ENCODE measurements at places on chromosomes 5 and 9.

- DNase-seq = no peak
Observed at GRCh38 chr5:73363911-73364730, 84.5 kb downstream of the FOXD1 start.

- peak; percentile 59 for DNase-seq
Observed at GRCh38 chr5:159097784-159098602, 1.7 kb downstream of the EBF1 start.

DNA sequence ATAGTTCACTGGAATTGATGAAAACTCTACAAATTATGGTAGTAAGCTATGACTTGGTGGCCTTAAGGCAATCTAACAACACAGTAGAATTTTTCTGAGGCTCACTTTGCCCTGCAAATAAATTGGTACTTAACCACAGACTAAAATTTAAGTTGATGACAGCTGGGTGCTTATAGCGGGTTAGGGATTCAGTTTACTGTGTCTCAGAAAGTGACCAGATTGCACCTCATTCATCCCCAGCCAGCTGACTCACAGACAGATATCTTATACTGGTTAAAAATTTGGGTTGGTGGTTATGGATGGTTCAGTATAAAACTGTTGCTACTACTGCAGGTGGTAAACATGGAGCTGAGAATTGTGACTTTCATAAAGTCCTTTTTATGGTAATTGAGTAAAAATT lies 2.8 kb downstream of the CKS2 start:
- DNase-seq = no peak

DNA sequence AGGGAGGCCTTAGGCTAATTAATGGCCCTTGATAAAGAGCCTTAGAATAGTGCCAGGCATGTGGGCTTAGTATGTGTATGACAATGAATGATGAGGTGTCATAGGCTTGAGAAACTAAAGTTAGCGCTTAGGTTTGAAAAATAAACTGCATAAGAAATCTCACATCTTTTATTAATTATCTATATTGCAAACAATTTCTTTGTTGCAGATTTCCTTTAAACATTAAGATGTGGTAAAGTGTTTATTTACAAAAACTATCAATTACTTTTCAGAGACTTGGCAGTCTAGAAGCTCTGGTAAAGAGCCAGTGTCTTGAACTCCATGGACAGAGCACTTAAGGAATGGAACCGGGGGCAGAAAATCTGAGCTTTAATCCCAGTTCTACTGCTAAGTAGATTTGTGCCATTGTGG lies 23.1 kb downstream of the MAP1B start:
- DNase-seq = no peak

GRCh38 chr9:98600631-98601030 lies 108.1 kb downstream of the GABBR2 start:
- no peak for DNase-seq

- DNase-seq = no peak
Observed at GRCh38 chr9:8648271-8648845, 848.8 kb upstream of the DMAC1 start.

GRCh38 chr9:125807079-125807478 lies 59.9 kb downstream of the PBX3 start:
- no peak for DNase-seq

DNA sequence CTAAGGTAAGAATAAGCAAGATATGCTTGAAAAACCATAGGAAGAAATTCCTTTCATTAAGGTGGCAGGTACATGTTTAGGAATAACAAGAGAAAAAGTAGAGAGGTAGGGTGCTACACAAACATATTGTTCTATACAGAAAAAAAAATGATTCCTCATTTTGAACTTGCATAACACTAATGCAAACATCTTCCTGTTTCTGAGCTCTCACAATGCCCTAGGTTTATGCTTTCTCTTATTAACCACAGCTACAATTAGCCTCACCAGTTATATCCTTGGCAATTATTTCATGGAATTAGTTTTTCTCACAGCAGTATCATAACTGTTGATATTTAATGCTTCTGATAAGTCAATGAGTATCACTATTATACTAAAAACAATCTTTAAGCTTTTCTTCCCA lies 20.7 kb downstream of the CEMIP2 start:
- DNase-seq = no peak

DNA sequence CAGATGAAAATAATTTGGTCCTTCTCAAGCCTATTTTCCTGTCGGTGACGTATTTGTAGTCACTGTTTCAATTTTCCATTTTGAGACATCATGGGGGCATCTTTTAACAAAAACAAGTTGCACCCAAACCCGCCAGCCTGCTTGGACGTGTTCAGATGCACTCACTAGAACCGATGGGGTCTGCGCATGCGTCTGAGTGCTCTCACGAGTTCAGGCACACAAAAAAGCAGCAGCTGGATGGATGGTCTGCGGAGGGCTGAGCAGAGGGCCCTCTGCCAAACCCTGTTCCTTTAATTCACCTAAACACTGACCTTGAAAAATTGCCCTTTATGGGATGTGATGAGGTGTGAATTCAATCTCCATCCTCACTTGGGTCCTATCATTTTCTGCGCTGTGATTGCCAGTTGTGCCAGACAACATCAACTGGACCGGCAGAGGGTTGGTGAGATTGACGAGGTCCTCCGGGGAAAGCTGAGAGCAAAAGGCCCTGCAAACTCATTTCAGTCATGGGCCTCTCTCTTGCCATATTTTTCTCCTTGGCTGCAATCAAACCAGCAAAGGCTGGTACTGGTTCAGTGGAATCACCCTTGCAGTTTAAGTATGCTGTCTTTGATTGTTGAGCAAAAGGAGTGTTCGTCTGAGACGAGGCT lies 251.9 kb downstream of the NFIB start:
- DNase-seq = no peak

DNA sequence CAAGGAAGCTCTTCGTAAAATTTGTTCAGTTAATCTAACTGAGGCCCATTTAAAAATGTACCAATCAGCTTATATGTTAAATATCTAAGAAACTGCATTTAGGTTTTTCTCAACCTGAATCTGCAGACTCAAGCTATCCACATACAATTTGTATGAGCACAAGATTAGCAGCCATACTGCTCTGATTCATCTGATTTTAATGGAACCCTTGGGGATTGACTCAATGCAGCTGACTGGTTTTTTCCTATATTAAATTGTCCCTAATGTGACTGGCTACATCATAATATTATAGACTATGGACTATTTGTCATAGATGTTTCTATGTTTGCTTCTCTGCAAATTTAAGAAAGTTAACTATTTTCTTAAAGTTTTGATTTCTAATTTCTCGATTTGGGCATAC lies 451.0 kb upstream of the TUSC1 start:
- no peak for DNase-seq

GRCh38 chr9:109910671-109911518 lies 130.9 kb downstream of the PALM2AKAP2 start:
- no peak for DNase-seq

GRCh38 chr9:72309364-72310133 lies 55.5 kb downstream of the ZFAND5 start:
- DNase-seq = no peak

GRCh38 chr5:6302684-6303083 lies 75.7 kb downstream of the MED10 start:
- DNase-seq = no peak

DNA sequence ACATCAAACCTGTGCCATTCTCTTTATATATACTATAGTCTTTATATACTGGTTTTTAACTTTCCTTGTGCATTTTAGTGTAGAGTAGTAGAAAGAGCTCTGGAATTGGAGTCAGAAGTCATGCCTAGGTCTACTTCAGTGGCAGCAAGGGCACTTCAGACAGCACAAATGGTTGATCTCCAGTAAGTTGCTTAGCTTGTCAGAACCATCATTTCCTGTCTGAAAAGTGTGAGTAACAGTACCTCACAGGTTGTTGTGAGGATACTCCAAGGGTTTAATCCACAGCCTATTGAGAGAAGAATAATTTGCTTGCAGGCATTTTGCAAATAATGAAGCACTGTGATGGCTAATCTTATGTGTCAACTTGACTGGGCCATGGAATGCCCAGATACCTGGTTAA lies 95.8 kb upstream of the NR4A3 start:
- DNase-seq = no peak

DNA sequence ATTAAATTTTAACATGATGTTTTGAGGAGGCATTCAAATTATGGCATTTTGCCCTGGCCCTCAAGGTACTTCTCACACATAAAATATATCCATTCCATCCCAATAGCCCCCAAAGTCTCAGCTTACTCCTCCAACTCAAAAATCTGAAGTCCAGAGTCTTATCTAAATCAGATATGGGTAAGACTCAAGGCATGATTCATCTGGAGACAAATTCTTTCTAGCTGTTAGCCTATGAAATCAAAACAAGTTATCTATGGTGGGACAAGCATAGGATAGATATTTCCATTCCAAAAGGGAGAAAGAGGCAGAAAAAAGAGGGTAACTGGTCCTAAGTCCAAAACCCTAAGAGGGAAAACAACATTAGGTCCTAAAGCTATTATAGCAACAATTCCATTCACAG lies 408.4 kb downstream of the ZNF608 start:
- DNase-seq = no peak

GRCh38 chr5:14664270-14665100 lies at the start of gene OTULIN:
Gene OTULIN, plus strand, starts transcription at chr5:14664718. Its CDS starts 108 bp downstream, at chr5:14664826.
- peak; percentile 88 for DNase-seq

DNA sequence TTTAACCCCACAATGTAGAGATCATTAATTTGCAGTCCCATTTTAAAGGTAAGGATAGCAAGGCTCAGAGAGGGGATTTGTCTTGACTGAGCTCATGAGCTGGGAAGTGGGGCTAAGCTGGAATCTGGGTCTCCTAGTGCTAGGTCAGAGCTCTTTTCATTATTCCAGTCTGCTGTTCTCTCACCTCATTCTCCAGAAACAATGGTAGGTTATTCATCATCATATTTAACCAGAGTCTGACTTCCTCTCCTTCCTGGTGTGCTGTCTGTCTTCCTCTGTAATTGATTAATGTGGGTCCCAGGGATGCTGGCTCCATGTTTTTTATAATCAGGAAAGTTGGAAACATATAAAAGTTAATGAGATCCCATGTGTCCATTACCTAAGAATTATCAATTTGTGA lies 20.6 kb downstream of the C9orf43 start:
- DNase-seq = no peak

GRCh38 chr9:98794802-98795201 lies 1.6 kb downstream of the ANKS6 start:
- no peak for DNase-seq

DNA sequence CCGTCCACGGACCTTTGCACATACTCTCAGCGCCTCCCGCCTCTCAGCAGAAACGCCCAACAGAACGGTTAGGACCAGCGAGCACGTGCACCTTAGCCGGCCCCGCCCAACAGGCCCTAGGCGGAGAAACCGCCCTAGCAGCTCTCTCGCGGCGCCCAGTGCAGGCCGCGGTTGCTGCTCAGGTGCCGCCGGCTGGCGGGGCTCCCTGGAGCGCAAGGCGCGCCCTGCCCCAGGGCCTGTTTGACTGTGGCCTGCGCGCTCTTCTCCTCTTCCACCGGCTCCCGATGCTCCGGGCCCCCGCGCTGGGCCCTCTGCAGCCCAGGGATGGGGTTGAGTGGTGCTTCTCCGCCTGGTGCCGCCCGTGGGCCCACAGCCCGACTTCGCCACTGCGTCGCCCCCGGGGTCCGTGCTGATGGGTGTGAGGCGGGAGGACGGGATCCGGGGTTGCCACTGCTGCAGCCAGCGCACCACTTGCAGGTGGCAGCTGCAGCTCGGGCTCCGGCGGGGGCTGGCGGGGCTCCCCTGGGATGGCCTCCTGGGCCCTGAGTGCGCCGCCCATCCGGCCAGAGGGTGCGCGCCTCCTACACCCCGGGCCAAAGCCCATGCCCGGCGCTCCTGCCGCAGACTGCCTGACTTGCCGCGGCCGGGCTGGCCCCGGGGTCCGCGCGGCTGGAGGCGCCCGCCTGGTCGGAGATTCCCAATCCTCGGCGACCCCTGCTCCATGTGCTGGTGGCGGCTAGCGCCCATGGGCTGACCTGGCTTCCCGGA lies 1889.4 kb upstream of the CDH9 start:
- DNase-seq = no peak

- DNase-seq = no peak
Observed at GRCh38 chr9:137164370-137165249, 5.2 kb downstream of the LRRC26 start.

GRCh38 chr9:121772600-121773285 lies 121.3 kb downstream of the DAB2IP start:
- no peak for DNase-seq

DNA sequence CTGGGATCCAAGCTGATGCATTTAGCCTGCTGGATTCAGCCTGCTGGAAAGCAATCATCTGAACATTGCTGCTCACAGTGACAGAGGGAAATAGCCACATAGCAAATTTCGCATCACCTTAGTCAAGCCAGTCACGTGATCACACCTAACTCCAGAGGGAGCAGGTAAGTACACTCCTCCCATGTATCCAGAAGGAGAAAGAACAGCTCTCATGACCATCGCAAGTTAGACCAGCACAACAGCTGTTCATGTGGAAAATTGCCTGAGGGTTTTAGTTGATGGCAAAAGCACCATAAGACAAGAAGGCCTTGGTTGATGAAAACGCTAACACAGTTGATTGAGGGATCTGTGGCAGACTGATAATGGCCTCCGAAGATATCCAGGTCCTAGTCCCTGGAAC lies 34.2 kb upstream of the MYO10 start:
- DNase-seq = no peak

- DNase-seq = no peak
Observed at GRCh38 chr5:119409235-119409815, 43.0 kb upstream of the HSD17B4 start.

DNA sequence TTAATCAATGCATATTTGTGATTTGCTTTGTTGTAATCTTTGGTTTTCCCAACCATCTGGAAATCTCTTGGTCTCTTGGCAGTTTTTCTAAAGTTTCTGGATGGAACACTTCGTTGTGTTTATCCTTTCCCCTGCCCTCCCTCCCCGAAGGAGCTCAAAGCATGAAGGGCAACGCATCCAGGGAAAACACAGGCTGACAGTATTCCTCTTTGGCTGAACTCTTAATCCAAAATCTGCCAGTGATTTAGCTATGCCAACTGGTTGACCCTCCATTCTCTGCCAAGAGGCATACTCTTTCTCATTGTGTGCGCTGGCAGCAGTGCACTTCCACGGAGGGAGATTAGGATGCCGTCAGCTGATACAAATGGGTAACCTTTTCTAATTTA lies 20.5 kb downstream of the ZBTB34 start:
- DNase-seq = no peak

GRCh38 chr9:87732756-87733155 lies 6.8 kb downstream of the CTSL start:
- no peak for DNase-seq

DNA sequence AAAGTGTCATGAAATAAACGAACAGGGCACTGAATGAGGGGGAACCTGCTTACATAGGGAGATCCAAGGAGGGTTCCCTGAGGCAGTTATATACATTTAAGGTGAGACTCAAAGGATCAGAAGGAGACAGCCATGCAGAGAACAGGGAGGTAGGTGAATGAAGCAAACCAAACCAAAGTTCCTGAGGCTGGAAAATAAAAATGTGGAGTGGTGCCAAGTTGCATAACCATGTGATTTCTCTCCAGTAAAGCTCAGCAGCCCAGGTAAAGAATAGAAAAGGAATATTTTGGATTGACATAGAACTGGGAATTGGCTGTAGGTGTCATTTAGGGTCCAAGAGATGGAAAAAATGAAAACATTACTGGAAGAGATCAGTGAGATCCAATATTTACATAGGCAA lies 110.7 kb downstream of the CAAP1 start:
- no peak for DNase-seq

GRCh38 chr5:76165711-76166374 lies 82.7 kb downstream of the SV2C start:
- DNase-seq = no peak

All from naive B cell (primary cell).